Small intestine (tissue), 16 donors: ENCODE measurements at places on chromosomes 12 and 14.

DNA sequence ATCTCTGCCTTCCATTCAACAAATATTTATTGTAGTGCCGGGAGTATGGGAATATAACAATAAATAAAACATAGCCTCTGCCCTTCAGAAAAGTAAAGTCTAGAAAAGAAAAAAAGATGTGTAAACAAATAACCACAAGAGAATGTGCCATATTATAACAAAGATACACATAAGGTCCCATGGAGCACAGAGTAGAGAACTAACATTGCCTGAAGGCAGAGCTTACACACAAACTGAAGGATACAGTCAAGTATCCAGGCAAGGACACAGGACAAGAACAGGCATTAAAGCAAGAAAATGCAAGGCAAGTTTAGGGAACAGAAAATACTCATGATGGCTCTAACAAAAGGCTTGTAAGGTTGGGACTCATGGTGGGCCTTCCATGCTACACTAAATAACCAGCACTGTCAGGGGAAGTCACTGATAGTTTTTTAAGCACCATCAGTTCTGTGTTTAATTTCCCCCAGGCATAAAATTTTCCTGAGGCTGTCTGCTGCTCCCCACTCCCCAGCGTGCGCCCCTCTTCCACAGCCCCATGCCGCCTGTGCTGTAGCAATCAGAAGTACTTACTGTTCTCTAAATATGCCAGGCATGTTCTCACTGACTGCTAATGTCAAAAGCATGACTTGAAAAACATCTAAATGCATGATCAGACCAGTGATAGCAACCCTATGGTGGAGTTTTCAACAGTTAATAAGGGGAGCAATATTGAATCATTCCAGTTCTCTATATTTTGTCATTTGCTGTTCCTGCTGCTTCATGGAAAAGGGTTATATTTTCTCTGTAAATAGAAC, 77.8 kb downstream of the ANKS1B start:
- no peak for DNase-seq

DNA sequence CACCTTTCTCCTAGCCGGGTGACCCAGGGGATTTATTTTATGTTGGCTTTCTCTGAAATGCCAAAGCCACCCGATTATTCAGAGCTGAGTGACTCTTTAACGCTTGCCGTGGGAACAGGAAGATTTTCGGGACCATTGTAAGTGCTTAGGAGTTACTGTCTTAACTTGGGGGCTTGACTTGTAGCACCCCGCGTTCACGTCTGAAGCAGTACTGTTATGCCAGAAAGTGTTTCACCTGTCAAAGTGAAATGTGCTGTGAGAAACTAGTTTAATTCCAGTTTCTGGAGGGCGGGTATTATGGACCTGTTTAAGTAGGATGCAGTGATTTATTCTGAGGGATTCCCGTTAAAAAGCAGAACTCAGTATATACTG, 218 bp downstream of the LYSET start:
- no peak for DNase-seq

- DNase-seq = no peak
These were observed 64.5 kb upstream of the NAV3 start for GRCh38 chr12:77766224-77766623.

DNA sequence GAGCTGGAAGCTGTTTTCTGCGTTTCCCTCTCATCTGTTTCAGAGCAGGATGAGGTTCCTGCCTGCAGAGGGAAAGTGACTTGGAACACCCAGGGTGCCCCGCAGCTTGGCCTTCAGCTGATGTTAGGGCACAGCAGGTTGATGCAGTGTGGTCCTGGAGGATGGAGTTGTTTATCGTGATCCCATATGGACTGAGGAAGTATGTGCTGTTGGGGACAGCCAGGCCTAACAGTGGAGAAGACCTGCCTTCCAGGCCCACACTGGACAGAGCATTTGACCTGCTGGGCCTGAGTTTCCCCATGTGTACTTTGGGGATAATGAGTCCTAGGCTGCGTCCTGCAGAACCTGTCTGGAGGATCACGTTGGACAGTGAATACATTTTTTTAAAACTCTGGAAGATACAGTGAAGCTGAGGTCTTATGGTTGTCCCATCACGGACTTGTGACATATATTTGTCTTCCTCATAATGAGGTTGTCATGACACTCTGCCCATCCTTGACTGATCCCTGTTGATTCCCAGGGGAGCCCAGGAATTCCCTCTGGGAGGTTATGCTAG, 12.8 kb downstream of the SERPINA1 start:
- DNase-seq = no peak

GRCh38 chr12:28855761-28856310, 293.2 kb upstream of the FAR2 start:
- DNase-seq = no peak

- DNase-seq = no peak
These were observed 33.5 kb downstream of the NTF3 start for GRCh38 chr12:5465384-5465783.

- no peak for DNase-seq
These were observed 44.3 kb downstream of the GPR65 start for GRCh38 chr14:88049266-88049665.

GRCh38 chr12:32402946-32403345, 3.6 kb downstream of the FGD4 start:
- no peak for DNase-seq

GRCh38 chr14:70139384-70139783, 49.4 kb downstream of the SLC8A3 start:
- DNase-seq = no peak

DNA sequence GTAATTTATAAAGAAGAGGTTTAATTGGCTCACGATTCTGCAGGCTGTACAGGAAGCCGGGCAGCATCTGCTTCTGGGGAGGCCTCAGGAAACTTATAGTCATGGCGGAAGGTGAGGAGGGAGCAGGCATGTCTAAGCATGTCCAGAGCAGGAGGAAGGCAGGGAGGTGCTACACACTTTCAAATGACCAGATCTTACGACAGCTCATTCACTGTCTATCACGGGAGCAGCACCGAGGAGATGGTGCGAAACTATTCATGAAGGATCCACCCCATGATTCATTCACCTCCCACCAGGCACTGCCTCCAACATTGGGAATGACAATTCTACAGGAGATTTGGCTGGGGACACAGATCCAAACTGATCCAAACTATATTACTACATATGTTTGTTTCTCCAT, 10.0 kb downstream of the SFSWAP start:
- DNase-seq = no peak
